Sigmoid colon (tissue), 7 donors: ENCODE measurements at places on chromosomes 2 and 18.

DNA sequence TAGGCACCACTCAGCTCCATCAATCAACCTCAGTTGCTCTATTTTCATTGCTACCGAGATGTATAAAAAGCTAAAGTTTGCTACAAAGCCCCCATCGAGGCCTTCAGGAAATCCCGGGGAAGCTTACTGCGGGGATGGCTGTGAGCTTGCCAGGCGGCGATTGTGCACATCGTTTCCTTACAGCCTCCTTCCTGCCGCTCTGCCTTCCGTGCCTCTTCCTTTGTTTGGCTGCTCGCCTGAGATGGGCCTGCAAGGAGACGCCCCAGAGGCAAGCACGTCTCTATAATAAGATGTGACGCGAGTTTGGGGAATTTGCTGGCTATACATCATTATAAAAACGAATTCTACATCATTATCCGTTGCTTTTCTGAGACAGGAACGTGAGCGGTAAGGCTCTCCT is 41.6 kb downstream of the DHRS9 start:
- DNase-seq = no peak

GRCh38 chr18:70693246-70693645 is 404.4 kb downstream of the SOCS6 start:
- DNase-seq = no peak

GRCh38 chr2:168461178-168461941 is 5.3 kb downstream of the CERS6 start:
- DNase-seq = no peak

DNA sequence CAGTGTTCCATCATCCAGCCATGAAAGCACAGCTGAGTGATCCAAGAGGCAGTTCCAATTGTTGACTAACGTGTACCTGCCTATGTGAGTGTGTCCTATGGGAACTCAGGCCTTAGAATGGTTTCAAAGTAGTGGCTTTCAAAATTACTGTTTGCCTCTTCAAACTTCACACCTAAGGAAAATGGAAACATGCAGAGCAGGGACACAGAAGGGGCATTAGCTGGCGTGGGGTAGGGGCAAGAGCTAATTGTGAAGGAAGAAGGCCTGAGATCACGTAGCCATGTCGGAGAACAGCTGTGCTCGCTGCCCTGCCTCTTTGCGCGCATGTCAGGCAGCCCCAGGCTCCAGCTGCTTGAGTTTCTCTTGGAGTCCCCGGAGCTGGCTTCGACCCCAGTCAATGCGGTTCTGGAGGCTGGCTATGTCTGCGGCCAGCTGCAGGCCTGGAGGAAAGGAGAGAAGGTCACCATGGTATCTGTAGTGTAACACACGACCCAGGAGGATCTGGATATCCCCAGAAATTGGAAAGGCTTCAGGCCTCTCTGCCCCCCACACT is 3.8 kb upstream of the IMP4 start:
- no peak for DNase-seq

- no peak for DNase-seq
Measured at GRCh38 chr2:31012406-31012805, 125.8 kb downstream of the GALNT14 start.

DNA sequence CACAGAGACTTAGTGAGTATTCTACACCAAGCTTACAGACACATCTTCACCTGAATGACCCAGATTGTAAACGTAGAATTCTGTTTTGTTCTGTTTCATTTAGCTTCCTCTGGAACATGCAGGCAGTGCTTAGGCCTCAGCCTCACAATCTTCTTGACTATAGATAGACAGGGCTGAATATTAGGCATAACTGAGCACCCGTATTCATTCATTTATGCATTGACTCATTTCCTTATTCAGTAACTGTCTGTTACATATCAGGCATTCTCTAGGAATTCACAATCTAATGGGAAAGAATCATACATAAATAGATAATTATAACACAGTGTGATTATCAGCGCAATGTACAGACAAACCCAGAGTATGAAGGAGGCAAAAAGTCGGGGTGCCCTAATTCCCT is 124.9 kb upstream of the ETAA1 start:
- no peak for DNase-seq

- no peak for DNase-seq
Measured at GRCh38 chr2:100902817-100903405, 83.0 kb downstream of the NPAS2 start.

DNA sequence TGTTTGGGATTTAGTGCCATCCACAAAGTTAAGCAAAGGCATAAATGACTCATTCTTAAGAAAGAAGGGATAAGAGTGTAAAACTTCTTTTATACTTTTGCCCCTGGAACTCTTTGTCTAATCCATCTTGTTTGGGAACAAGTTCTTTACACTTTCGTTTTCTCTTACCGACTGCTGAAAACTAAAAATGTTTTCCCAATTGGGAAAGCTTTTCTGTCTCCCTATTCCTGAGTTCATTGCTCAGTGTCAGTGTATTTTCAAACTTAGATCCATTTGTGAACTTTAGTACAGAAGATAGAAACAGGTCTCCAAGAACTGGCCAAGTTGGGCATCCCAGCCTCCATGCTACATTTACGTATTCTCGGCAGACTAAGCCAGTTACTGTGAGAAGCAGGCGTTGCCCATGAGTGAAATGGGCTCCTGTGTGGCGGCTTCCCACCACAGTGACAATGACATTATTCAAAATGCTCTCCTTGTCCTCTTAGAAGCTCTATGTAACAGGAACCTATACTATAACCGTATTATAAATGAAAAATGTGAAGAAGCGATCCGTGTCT is 51.7 kb downstream of the TGOLN2 start:
- DNase-seq = no peak

GRCh38 chr18:21761471-21762115 is 21.0 kb downstream of the MIB1 start:
- DNase-seq = no peak

GRCh38 chr18:57629422-57629821 is 7.8 kb upstream of the NARS1 start:
- no peak for DNase-seq

DNA sequence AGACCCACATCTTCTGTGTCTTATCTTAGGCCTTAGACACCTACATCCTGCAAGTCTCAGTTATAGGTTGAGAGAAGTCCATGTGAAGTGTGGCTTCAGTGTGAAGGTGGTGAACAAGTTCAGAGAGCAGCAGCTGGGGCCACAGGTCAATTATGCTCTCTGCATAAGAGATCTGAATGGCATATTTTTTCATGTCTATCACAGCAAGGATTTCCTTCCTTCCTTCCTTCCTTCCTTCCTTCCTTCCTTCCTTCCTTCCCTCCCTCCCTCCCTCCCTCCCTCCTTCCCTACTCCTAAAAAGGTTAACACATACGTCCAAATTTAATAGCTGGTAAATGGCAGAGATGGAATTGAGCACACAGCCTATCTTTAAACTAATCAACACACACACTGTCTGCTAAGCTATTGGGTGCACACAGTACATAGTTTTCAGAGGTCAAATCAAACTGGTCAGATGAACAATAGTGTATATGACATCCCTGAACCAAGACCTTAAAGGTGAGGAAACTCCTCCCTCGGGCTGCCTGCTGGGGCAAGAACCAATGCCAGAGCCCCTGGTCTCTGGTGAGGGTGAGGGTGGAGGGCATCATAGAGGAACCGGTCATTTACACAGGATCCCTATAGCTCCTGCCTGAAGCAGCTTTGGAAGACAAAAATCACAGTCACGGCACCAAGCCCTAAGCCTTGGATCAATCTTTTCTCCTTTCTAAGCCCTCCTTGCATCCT is 240.9 kb downstream of the ICOS start:
- no peak for DNase-seq

GRCh38 chr18:48885266-48885923 is 65.4 kb downstream of the SMAD7 start:
- DNase-seq = peak; percentile 52

- DNase-seq = peak; percentile 91
Measured at GRCh38 chr2:99636144-99637034, 146.6 kb upstream of the REV1 start.

DNA sequence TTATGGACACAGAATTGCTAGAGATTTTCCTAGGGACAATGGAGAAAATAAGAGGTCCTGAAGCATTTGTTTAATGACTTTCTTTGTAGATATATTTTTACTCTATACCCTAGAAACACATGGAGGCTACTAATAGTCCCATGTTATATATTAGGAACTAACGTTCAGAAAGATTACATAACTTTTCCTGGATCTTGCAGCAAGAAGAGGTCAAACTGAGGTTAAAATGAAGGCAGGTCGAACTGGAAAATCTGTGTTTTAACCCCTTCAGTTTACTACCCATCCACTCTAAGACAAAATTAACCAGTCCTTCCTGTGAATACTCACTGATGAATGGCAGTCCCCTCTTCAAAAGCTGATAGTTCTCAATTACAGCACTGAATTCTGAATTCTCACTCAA is 1415.8 kb upstream of the CELF4 start:
- no peak for DNase-seq

DNA sequence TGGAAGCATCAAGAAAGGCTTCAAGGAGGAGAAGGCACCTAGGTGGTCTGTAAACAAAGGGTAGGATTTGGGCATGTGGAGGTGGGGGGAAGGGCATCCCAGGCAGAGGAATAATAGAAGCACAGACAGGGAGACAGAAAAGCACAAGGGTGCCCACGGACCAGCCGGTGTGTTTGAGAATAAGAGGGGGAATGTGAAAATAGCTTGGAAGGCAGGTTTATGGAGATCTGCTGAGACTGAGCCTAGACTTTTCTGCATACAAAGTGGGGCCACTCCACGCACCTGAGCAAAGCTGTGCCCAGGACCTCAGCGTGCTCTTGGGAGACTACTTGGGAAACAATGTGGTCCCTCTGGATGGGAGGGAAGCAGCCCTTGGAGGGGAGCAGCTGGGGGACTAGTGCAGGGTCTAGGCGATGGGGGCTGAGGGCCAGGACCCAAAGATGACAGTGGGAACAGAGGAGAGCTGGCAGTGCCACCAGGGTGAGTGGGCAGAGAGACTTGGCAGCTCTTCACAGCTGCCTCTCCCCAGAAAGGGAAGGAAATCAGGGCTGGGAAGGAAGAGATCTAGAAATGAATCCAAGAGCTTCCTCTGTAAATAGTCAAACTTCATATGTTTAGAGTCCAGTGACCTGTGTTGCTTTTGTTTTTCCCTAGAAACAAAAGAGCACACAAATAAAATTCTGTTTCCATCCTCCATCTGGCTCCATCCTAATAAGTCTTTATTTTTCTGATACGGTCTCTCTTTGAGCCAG is 110.7 kb upstream of the SMAD7 start:
- no peak for DNase-seq

GRCh38 chr2:142920571-142920970 is 43.1 kb downstream of the KYNU start:
- DNase-seq = no peak

- no peak for DNase-seq
Measured at GRCh38 chr2:208552943-208553342, 146.4 kb downstream of the PTH2R start.

DNA sequence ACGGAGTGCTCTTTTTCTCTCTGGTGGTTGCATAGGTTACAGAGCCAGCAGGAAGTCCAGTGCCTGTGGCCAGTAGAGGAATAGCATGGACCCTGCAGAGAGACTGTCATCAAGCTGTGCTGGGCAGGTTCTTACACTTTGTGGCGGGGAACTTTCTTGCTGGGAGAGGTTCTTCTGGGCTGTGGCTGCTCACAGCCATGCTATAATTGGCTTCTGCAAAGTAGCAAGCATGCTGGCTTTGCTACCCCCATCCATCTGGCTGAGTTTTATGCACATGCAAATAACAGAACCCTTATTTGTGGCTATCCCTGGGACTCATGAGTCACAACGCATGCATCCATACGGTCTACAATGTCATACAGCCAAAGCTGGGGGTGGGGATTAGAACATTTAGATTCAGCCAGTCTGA is 68.9 kb downstream of the PLCL1 start:
- no peak for DNase-seq

DNA sequence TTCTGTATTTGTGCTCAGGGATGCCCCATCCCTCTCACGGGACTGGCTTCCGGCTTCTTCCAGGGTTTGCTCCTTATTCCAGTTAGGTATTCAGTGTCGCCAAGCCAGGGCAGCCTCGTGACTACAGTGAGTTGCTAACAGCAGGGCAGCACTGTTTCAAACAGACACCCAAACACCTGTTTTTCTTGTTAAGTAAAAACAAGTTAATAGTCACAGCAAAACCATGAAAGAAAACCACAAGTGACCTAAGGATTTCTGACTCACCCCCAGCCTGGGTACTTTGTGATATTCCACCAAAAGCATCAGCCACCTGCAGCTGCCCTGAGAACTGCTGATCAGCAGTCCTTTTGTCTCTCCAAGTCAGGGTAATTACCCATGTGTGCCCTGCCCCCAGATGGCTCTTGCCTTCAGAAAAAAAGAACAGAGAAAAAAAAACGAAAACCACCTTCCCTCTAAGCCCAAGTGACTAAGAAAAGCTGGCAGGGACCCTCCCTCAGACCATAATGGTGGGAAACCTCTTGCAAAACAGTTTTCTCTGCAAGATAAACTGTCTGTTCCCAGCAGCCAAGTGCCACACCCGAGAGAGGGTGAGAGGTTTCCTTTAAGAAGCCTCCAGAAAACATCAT is 178.2 kb downstream of the ANAPC1 start:
- no peak for DNase-seq

GRCh38 chr2:231099918-231100317 is 24.9 kb downstream of the HTR2B start:
- no peak for DNase-seq

DNA sequence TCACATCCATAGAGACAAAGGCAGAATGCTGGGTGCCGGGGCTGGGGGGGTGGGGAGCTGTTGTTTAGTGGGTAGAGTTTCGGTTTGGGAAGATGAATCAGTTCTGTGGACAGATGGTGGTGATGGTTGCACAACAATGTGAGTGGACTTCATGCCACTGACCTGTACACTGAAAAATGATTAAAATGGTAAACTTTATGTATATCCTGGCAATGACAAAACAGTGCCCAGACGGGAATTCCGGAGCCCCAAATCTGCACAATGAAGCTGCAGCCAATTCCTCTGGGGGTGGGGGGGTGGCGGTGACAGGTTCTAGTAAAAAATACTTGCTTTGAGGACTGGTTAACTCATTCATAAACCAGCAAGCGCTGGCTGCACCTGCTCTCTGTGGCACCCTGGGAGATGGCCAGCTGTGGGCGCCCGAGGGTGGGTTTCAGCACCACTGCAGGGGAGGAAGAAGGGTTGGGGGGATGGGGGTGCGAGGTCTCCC is 81.8 kb upstream of the HPCAL1 start:
- no peak for DNase-seq

GRCh38 chr18:62588217-62588616 is 65.4 kb downstream of the ZCCHC2 start:
- DNase-seq = no peak

- no peak for DNase-seq
Measured at GRCh38 chr18:31880186-31880898, 62.6 kb downstream of the TRAPPC8 start.
